ENCODE measurements at places on chromosomes 5 and 9.

DNA sequence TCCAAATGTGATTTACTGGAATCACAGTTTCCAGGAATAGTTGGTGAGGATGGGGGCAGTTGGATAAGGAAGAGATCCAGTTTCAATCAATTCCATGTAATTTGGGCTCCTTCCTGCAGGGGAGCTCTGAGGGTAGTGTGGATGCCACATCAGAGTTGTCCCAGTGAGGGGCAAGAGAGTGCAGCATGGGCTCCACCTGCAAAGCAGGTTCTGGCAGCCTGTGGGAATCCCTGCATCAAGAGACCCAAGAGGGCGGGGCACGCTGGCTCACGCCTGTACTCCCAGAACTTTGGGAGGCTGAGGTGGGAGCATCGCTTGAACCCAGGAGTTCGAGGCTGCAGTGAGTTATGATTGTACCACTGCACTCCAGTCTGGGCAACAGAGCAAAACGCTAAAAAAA is 188.5 kb downstream of the CACNA1B start:
- DNase-seq: no peak

GRCh38 chr5:38438757-38439156 is 117.7 kb downstream of the LIFR start:
- no peak for DNase-seq

DNA sequence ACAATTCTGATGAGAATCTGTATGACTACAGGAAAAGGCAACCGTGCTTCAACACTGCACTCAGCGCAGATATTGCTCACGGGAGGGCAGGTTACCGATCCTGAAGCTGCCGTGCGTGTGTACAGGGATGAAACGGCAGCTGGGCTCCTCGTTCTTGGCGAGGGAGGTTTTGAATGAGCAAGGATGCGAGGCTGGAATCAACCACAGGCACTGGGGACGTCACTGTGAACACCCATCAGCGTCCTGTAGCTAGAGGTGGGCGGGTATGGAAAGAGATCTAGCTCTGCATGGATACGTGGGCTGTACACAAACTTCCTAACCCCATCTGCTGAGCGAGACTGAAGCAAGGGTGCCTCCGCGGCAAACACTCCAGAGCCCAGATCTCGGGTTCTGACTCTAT is 84.3 kb upstream of the COL5A1 start:
- DNase-seq: no peak

- DNase-seq: no peak
Observed at GRCh38 chr5:125928663-125929062, 494.5 kb upstream of the GRAMD2B start.

DNA sequence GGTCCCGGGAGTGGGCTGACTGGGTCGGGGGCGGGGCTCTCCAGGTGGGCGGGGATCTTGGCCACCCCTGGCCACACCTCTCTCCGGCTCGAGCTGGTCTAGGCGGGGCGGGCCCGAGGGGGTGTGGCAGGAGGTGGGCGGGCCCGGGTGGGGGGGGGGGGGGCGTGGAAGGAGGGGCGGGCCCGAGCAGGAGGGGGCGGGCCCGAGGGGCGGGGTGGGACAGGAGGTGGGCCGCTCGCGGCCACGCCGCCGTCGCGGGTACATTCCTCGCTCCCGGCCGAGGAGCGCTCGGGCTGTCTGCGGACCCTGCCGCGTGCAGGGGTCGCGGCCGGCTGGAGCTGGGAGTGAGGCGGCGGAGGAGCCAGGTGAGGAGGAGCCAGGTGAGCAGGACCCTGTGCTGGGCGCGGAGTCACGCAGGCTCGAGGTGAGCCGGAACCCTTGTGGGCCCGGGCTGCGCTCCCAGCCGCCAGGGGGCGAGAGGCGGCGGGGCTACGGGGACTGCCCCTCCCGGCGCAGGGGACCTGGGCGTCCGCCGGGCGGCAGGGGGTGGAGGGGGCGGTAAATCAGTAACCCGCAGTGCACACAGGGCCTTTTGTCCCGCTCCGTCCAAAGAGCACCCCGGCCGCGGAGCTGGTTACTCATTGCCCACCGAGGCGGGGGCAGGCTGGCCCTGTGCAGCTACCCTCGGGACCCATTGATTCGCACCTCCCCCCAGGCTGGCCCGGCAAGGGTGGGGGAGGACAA is at the start of gene FGFR4:
FGFR4 (plus strand) TSS at position 262 of the 744 bp plus-strand sequence. CDS start 2,688 bp downstream, outside the sequence.
- DNase-seq: peak; percentile 71

DNA sequence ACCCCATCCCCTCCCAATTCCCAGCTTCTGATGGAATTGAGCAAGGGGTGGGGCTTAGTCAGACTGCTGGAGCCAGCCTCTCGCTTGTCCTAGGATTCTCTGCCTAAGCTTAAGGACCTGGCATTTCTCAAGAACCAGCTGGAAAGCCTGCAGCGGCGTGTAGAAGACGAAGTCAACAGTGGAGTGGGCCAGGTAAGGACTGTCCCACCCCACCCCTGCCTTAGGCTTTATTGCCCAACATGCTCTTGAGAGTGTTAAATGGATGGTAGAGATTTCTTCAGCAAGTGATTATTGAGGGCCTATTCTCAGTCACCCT is 1.1 kb downstream of the SLC35A4 start:
- no peak for DNase-seq

GRCh38 chr5:56774957-56775356 is 40.4 kb upstream of the MAP3K1 start:
- no peak for DNase-seq
